ENCODE measurements at places on chromosomes 6 and 20. TPM values are rescaled to one million over a fixed set of nuclear protein-coding genes. Genes with fewer than 3 reads are reported as not detected.

DNA sequence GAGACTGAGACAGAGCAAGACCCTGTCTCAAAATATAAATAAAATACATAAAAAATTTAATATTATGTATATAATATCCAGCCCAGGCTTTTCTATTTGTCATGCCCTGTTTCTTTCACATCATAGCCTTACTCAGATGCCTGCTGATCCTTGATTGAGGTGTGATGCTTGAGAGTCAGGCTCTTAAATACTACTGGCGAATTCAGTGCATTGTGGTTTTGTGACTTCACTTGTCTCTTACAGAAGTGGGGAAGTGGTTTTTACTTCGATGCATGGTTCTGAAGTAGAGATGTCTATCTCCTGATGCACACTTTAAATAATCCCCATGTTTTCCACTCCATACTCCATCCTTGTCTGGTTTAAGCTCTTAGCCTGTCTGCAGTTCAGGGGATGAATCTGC, 29.1 kb downstream of the ASXL1 start:
- H3K4me1 ChIP-seq, result peaks cover 20% of the 10 kb centered on the region
- no peaks in the 10 kb centered on the region for H3K27me3 ChIP-seq
- DNase-seq, result no peak
- H3K36me3 ChIP-seq, result peaks cover 11% of the 10 kb centered on the region
- H3K27ac ChIP-seq, result no peak overlapping the region

- no peaks in the 10 kb centered on the region for H3K36me3 ChIP-seq
- no peak overlapping the region for H3K4me3 ChIP-seq
- H3K27me3 ChIP-seq, result no peaks in the 10 kb centered on the region
- no peaks in the 10 kb centered on the region for H3K4me1 ChIP-seq
These were observed 9.2 kb upstream of the HLA-DOB start for GRCh38 chr6:32825966-32826365.

- H3K36me3 ChIP-seq, result no peaks in the 10 kb centered on the region
- no peak overlapping the region for H3K4me3 ChIP-seq
- H3K27ac ChIP-seq, result no peak overlapping the region
- no peaks in the 10 kb centered on the region for H3K27me3 ChIP-seq
- H3K4me1 ChIP-seq, result no peaks in the 10 kb centered on the region
These were observed 7.0 kb downstream of the UNC93A start for GRCh38 chr6:167298127-167298526.

Gene PLCB4
- total RNA-seq, result 2.3 TPM

GRCh38 chr6:15036690-15037245, 209.1 kb upstream of the JARID2 start:
- peaks cover 27% of the 10 kb centered on the region for H3K4me1 ChIP-seq
- DNase-seq, result peak; percentile 93
- peak overlapping the region; percentile 48 for H3K4me3 ChIP-seq
- no peaks in the 10 kb centered on the region for H3K36me3 ChIP-seq
- H3K27ac ChIP-seq, result peak overlapping the region; percentile 90
- no peaks in the 10 kb centered on the region for H3K27me3 ChIP-seq

DNA sequence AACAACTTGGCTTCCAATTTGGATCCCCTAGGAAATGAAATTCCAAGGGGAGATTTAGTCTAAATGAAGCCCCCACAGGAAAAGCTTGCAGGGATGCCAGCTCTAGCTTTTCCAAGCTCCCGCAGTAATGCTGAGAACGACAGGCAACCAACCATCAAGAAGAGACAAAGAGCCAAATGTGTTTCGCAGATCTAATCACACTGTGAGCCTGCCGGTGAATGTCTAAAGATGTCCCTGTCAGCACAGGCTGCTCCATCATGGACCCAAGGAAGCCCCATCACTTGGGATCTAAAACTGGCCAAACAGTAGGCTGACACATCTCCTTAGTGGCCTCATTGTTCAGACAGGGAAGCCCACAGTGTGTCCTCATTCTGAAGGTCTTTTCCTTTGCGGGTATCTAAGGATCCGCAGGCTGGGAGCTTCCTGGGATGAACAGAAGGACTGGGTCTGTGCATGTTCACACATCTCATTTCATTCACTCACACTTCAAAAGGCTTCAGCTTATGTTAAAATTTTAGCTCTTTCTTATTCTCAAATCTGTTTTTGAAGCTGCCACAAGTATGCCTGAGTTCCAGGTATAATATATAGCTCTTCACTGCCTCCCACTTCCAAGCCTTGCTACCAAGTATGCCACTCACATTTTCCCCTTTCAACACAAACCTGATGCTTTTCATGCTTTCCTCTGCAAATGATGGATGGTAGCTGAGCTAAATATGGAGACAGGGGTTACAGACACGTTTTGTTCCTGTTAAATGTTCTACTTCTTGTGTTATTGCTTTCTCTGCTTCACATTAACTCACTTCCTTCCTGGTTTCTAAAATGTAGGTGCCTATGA, 229.8 kb downstream of the HIVEP2 start:
- H3K27ac ChIP-seq, result no peak overlapping the region
- DNase-seq, result no peak
- H3K4me1 ChIP-seq, result peaks cover 6% of the 10 kb centered on the region
- no peak overlapping the region for H3K4me3 ChIP-seq
- no peaks in the 10 kb centered on the region for H3K36me3 ChIP-seq

Gene TIAM2
- 12.1 TPM for total RNA-seq

- no peaks in the 10 kb centered on the region for H3K36me3 ChIP-seq
- H3K4me1 ChIP-seq, result no peaks in the 10 kb centered on the region
- H3K27me3 ChIP-seq, result no peaks in the 10 kb centered on the region
These were observed 103.6 kb upstream of the SCGN start for GRCh38 chr6:25548451-25548850.

Gene TNF
- total RNA-seq, result 0.87 TPM

Gene MCCD1
- total RNA-seq, result not detected

Gene MYB
- total RNA-seq, result 0.16 TPM

DNA sequence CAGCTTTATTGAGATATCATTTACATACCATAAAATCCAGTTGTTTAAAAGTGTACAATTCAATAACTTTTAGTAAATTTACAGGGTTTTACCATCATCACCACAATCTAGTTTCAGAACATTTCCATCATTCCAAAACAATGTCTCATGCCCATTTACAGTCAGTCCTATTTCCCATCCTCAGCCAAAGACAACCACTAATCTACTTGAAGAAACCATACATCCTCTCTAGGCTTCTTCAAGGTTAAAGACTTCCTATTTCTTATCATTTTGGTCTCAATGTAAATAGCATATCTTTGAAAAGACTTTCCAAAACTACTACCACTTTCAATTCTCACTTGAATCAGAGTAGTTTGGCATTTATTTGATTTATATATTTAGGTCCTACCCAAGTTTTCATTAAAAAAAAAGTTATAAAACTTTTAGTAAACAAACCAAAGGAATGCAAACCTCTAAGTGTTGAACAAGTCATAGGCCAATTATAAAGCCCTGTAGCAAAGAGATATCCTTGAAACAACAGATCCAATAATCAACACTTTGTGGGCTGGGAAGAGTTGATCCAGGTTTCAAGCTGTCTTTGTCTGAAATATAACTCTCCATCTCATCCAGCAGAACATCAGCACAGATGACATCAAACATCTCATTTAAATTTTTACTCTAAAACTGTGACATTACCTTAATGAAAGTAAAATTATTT, 211.3 kb upstream of the RUNX2 start:
- no peaks in the 10 kb centered on the region for H3K27me3 ChIP-seq
- H3K36me3 ChIP-seq, result no peaks in the 10 kb centered on the region
- DNase-seq, result no peak
- peaks cover 7% of the 10 kb centered on the region for H3K4me1 ChIP-seq
- H3K4me3 ChIP-seq, result no peak overlapping the region

DNA sequence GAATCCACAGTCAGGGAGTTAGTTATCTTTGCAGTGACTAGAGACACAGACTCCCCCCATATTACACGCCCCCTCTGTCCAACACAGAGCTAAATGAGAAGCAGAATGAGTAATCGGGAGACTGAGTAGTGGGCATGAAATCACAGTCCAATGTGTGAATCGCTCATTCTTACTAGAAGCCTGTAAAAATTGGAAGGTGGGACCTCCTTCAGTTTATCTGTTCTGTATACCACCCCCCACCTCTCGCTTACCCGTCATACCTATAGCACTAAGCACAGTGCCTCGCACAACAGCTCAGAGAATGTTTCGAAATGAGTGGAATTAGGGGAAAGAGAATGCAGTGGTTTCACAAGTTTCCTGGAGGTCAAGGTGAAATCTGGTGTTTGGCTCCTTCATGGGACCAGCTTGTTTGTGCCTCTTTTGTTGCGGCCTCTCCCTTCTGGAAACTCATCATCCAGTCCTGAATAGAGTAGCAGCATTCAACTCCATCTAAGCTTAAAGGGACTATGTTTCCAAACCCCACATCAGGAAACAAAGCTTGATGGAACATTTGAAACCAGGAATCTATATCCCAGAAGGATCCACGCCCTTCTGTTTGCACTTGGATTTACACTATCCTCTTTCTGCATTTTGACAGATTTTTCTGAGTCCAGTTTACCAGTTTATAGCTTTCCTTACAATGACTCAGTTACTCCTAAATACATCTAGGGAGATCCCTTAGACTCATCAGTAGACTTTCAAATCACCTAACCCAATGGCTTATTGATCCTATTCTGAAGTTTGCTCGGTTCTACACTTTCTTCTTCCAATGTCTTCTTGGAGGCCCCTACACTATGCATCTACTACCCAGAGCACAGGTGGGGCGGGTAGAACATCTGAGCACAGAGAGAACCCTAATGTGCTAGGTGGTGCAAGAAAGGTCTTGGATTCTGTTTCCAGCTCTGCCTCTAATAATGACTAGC, 59.2 kb upstream of the PIM1 start:
- no peak overlapping the region for H3K27ac ChIP-seq
- H3K4me1 ChIP-seq, result no peaks in the 10 kb centered on the region
- H3K36me3 ChIP-seq, result no peaks in the 10 kb centered on the region
- DNase-seq, result no peak
- H3K27me3 ChIP-seq, result no peaks in the 10 kb centered on the region

DNA sequence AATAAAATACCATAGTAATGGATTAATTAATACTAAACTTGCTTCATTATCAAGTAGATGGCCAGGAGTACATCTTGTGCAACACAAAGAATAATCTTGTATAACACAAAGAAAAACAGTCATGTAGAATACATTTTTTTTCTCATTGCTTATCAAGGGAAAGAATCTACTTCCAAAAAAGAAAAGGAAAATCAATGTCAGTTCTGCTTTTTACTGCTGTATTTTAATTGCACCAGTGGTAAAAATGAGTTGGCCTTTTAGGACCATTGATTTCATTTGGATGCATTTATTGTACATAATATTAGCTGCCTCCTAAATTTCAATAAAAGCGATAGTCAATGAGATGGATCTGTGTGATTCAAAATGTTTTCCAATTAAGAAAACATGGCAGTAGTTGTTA, 96.9 kb upstream of the BTBD3 start:
- no peak overlapping the region for H3K27ac ChIP-seq
- no peaks in the 10 kb centered on the region for H3K36me3 ChIP-seq
- DNase-seq, result no peak
- no peaks in the 10 kb centered on the region for H3K27me3 ChIP-seq
- H3K4me3 ChIP-seq, result no peak overlapping the region

DNA sequence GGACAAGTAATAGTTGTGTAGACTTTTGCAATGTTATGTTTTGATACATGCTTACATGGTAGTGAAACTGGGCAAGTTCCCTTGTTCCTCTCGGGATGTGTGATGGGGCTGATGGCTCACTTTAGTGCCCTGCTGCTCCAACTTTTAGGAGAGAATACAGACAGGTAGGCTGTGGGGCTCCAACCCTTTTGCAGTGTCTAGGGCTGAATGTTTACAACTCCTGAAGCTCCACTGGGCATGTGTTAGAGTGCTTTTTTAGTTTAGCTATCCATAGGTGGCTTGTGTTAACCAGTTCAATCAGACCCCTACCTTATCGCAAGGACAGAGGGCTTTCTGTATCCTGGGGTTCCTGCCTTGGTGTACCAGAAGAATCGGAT, 33.8 kb downstream of the SERPINB6 start:
- no peak overlapping the region for H3K4me3 ChIP-seq
- no peak for DNase-seq
- no peak overlapping the region for H3K27ac ChIP-seq
- peaks cover 4% of the 10 kb centered on the region for H3K4me1 ChIP-seq
- no peaks in the 10 kb centered on the region for H3K27me3 ChIP-seq

DNA sequence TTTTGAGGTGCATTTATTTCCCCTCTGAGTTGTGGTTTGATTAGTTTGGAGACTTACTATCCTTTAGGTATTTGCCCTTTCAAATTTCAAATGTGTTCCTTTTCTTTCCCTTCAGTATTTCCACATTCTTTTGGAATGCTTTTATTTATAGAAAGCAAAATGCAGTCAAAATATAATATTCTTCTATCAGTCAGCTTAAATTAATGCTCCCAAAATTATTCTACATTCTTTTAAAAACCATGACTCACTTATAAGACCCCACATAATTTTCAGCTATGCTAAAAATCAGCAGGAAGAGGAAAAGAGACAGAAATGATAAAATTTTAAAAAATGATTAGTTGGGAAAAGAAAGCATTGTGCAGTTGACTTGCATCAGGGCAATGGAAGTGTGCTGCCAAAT, 180.0 kb upstream of the SMLR1 start:
- no peak overlapping the region for H3K4me3 ChIP-seq
- no peak for DNase-seq
- H3K27ac ChIP-seq, result no peak overlapping the region
- H3K4me1 ChIP-seq, result no peaks in the 10 kb centered on the region
- no peaks in the 10 kb centered on the region for H3K27me3 ChIP-seq

DNA sequence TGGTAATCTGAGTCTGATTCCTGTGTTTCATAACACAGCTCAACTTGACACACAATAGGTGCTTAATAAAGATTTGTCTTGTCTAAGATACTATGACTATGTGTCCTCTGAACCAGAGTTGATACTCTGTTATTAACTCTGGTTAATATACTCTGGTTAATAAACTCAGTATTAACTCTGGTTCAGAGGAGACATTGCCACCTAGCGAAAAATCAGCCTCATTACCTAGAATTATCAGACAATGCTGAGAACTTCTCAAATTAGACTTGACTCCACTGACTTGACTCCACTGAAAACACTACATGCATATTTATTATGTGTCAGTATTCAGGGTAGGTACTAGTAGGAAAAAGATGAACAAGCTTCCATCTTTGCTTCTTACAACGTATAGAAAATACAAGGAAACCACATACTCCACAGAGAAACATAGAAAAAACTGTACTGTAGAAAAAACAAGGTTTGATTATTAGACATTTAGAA, 73.9 kb downstream of the AHI1 start:
- no peak overlapping the region for H3K27ac ChIP-seq
- H3K36me3 ChIP-seq, result no peaks in the 10 kb centered on the region
- H3K4me3 ChIP-seq, result no peak overlapping the region
- no peaks in the 10 kb centered on the region for H3K27me3 ChIP-seq
- no peaks in the 10 kb centered on the region for H3K4me1 ChIP-seq

Gene BNIP5
- not detected for total RNA-seq

Gene TGM3
- total RNA-seq, result not detected

GRCh38 chr20:48169650-48170225, 384.5 kb upstream of the SULF2 start:
- no peak overlapping the region for H3K4me3 ChIP-seq
- H3K4me1 ChIP-seq, result no peaks in the 10 kb centered on the region
- no peaks in the 10 kb centered on the region for H3K27me3 ChIP-seq

Gene SRMS
- not detected for total RNA-seq
